ENCODE measurements at places on chromosomes 16 and 17.

- DNase-seq = no peak
Measured at GRCh38 chr17:42018339-42018738, 1.1 kb upstream of the DNAJC7 start.

GRCh38 chr17:80888276-80889160 is 103.1 kb upstream of the CHMP6 start:
- no peak for DNase-seq

GRCh38 chr17:54256401-54256929 is 433.7 kb downstream of the KIF2B start:
- DNase-seq = no peak

DNA sequence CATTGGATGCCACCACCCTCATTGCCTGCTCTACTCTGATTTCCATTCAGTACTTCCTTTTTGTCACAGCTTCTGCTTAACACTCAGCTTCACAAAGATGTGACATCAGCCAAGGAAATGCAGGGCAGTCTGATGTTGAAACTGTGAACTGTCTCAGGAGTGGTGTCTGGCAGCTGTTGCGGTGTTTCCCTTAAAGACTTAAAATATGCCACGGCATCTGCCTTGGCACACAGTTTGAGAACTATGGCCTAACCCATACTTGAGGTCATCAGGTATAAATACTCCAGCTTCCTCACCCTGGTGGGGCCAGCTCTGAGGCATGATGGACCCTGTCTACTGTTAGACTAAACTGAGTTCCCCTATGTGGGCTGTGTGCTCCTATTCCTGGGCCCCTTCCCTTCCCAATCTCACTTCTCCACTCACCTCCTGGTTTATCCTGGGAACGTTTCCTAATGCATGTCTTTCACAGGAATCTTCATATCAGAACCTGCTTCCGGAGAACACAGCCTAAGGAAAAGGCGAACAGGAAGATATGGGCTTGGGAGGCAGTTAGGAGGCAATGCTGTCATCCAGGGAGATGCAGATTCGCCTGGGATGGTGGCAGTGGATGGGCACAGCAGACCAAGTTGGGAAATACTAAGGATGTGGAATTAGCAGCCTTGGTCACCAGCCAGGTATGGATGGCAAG is 96.5 kb downstream of the WSCD1 start:
- no peak for DNase-seq

GRCh38 chr16:86026916-86027315 is 128.0 kb downstream of the IRF8 start:
- DNase-seq = no peak

DNA sequence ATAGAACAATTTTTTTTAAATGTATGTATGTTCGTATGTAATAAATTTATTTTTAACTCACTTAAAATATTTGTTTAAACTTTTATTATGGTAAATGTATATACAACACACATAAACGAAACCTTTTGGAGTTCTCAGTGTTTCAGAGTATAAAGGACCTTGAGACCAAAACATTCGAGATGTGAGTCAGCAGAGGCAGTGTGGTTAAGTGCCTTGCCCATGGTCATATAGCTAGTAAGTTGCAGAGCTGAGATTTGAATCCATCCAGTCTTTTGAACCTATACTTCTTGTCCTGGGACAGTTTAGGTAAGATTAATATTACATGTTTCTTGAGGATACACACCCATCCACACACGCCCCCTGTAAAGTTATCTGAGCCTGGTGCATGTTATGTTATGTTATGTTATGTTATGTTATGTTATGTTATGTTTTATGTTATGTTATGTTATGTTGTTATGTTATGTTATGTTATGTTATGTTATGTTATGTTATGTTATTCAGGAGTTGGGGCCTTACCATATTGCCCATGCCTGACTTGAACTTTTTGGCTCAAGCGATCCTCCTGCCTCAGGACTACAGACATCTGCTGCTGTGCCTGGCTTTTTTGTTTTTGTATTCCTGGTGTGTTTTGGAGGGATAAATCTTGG is 41.8 kb downstream of the TNRC6A start:
- DNase-seq = no peak

DNA sequence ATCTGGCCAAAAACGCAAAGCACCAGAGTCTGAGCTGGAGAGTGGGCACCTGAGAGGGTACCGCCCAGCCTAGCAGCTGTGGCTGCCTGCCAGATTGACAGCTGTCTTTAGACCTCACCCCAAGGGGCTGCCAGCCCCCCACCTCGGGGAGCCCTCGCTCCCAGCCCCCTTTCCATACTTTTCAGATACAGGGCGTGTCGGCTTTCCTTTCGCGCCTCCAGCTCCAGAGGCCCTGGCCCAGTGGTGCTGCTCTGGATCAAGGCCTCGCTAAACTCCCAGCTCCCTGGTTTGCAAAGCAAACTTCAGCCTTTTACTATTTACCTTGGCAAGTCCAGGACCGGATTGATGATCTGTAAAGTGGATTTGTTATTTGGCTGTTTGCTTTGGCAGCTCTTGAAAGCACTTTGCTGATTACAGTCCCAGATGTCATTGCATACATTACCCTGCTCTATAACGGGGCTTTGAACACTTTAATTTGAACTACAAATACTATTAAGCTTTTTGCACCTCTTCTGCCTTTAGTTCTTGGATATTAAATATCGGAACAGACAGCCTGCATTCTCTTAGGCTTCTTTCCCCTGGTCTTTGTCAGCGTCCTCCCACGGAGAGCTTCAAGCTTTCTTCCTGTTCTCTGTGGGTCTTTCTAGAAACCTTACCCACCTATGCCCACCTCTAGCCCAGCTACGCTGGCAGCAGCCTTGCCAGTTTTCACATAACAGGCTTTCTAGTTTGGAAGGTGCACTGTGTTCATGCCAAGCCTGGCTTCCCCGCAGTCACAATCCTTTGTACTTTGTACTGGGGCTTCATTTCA is 63.6 kb upstream of the TBX2 start:
- peak; percentile 95 for DNase-seq

- DNase-seq = no peak
Measured at GRCh38 chr17:81153340-81153803, 11.9 kb upstream of the PVALEF start.

DNA sequence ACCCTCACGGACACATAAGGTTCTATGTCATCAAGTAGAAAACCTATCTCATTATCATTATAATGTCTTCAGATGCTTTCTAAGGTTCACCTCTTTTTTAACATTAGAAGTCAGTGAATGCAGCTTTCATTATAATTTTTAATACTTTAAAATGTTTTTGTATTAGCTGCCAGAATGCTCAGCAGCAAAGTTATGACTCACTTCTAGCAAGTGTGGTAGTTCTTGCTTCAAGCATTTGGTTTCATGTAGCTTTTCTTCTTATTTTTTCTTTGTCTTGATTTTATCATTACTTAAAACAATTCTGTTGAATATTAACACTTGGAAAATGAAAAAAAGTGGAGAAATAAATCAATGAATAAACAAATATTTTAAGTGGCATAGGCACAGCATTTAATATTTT is 23.4 kb downstream of the LPCAT2 start:
- no peak for DNase-seq

DNA sequence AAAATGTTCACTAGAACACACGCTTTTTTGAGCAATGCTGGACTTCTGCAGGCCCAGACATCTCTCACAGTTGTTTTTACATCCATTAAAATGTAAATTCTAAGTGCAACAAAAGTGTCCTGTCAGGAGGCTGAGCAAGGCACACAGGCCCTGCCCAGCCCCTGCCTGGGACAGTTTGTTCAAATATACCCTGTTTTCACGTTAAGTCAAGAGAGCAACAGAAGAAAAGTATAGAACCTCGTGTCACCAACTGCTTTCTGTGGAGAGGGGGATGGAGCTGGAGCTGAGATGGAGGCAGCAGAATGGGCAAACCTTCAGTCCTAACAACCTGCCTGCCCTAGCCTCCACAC is 4.3 kb upstream of the HOXB2 start:
- DNase-seq = peak; percentile 18

DNA sequence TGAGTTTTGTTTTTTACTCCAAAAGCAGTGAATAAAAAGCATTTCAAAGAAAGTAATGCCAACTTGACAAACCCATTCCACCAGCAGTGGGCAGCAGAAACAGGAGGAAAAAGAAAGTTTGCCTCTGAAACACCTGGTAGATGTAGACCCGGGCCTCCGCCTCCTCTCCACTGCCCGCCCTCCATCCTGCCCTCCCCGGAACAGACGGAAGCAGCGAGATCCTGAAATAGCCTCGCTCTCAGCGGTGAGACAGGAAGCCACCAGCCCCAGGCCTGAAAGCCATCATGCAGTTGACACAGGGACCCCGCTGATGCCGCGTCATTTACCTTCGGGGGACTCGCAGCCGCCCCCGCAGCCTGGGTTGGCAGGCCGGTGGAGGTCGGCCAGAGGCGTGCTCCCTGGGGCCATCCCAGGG is 67.8 kb downstream of the C16orf78 start:
- DNase-seq = no peak

DNA sequence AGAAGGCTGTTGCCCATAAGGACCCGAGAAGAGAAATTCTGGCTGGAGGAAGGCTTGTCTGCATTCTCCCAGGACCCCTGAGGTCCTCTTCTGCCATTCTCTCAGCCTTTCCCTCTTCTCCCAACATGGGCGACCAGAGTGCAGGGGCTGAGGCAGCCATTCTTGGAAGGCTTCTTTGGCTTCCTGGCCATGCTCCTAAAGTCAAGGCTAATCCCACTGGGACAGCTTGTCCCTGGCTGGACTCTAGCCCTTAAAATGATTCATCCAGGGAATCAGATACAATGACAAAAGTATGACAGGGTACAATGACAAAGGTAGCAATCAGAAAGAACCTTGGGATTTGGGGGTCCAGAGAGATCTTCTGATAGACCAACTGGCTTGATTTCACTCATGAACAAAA is 26.8 kb downstream of the SRL start:
- DNase-seq = no peak

GRCh38 chr17:27494192-27495091 is 38.2 kb downstream of the KSR1 start:
- DNase-seq = no peak

DNA sequence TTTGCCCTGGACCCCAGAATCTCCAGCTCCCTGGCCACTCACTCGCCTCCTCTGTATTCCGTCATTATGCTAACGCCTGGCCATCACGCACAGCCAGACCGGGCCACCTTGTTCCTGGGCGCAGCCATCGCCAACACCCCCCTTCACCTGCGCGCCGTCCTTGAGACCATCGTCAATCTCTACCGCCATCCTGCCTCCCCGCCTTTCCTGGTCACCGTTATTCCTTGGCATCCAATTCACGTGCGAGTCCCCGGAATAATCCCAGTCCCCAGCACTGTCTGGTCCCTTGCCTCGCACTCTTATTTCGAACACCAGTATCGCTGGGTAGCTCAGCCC is 541 bp downstream of the VKORC1 start:
- no peak for DNase-seq

DNA sequence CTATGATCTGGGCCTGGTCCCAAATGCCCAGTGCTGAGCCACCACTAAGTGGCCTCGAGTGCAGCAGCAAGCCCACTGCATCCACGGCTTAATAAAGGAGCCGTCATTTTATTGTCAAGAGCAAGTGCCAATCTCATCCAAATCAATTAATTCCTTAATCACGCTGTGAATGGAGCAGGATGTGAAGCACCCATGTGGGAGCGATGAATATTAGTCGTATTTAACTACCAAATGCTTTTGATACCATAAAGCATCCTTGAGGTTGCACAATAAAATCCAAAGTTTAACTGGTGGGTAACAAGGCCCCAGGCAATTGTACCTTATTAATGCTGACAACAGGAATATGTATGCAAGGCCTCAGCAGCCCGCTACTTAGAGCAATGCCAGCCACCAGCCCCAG is 226.0 kb upstream of the C16orf82 start:
- no peak for DNase-seq

GRCh38 chr17:8785547-8786413 is 13.4 kb downstream of the MFSD6L start:
- DNase-seq = peak; percentile 36

DNA sequence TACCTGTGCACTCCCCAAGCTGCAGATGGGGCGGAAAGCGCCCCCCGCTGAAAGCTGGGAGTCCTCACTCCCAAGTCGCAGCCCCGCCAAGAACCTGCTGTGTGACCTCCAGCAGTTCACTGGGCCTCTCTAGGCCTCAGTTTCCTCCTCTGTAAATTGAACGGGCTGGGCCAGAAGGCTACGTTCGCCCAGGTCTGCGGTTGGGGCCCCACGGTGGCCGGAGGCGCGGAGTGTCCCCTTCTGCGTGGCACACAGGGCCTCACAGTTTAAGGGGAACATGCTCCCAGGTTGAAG is 628 bp downstream of the GALK1 start:
- DNase-seq = no peak

DNA sequence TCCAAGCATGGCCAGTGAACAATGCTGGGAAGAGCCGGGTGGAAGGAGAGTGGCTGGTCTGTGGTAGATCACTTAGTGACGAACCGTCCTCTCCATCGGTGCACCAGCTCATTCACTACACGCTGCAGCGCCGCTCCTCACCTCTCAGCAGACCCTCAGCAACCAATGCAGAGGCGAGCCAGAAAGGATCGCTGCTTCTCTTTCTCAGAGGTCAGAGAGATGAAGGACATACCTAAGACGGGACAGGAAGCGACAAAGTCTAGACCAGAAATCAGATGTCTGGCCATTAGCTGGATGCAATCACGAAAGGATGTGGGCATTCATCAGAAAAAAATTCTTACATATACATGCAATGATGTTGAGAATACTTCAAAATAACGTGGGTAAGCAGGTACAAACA is 26.9 kb downstream of the NSMCE1 start:
- DNase-seq = no peak

DNA sequence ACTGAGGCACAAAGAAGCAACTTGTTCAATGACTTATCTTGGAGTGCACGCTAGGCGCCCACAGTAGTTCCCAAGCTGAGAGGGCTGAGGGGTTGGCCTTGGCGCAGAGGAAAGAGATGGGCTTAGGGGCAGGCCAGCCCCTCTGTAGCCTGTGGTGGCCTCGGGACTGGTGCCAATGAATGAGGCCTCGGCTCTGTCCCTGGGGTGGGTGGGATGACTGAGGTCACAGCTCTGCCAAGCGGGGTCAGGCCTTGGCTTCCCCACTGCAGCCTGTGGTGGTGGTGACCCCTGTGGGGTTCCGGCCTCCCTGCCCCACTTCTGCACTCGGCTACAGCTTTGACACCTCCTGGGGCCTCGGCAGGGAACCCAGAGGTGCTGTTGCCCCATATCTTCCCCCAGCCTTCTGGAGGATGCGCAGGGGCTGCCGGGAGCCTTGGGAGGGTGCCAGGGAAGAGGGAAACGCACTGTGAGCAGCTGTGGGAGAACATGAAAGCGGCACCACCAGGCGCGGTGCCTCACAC is 46.0 kb downstream of the BEAN1 start:
- no peak for DNase-seq

DNA sequence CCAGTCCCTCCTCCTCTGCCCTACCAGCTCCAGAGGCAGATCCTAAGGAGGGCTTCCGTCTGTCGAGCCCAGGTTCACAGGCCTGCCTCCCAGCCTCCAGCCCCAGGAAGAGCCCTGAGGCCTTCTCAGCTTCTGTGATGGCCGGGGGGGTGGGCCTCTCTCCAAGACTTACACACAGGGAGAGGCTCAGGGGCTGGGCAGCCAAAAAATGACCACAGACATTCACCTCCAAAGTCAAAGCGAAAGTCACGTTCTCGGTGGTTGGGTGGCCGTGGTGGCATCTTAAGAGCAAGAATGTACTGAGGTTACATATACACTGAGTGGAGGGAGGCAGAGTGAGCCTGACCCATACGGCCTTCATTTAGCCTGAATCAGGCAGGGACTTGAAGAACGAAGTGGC is 119.1 kb downstream of the CCDC182 start:
- DNase-seq = no peak

GRCh38 chr16:68332411-68333121 is 21.7 kb downstream of the PRMT7 start:
- DNase-seq = no peak

GRCh38 chr17:44933824-44934744 is 13.5 kb downstream of the KIF18B start:
- DNase-seq = no peak

- no peak for DNase-seq
Measured at GRCh38 chr17:2854143-2855055, 58.2 kb downstream of the RAP1GAP2 start.
